ENCODE measurements at places on chromosomes 3 and 15.

DNA sequence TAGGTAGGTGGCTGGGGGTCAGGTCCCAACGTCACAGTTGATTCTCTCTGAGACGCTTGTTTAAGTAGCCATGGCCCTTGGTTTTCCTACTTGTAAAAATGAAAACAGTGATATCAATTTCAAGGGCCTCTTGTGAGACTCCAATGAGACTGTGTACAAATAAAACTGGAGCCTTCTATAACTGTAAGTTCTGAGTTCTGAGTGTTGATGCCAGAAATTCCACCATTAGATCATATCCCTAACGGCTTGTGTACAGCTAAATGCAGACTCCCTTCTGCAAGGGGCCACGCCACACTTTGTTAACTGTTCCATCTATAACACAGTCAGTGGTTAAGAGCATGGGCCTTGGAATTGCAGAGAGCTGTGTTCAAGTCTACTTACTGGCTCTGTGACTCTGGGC lies 267.3 kb downstream of the TLE3 start:
- no peak for DNase-seq

DNA sequence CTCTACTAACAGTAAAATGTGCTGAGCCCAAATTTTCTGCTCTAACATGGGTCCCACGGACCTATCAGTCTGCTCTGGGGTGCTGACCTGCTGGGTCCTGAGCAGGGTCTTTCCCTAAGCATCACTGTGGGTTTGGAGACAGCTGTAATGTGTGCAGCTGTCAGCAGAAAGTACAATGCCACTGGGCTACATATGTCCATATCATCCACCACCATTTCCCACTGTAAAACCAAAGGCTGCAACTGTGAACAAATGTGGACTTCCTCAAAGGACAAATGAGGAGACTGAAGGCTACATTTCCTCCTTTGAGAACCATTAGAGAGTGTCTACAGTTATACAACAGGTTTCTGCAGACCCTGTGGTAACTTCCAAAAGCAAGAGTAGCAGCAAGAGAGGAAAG lies 33.8 kb upstream of the IP6K2 start:
- DNase-seq, result no peak

DNA sequence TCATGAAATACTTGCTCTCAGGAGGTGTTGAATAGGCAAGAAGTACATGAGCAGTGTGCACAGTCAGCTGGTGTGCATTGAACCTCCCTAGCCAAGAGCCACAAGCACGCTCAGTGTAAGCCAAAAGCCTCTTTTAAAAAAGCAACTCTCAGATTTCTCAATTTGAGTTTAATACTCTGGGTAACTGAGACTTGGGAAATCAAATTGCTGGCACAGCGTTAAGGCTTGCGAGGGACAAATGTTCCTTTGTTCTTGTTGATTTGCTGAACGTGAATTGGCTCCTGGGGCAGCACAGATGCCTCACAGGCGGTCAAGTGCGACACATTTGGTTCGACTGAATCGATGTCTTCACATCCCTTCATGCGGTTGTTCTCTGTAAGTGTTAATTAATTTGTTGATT lies at the start of gene FAM240A:
Gene FAM240A, plus strand, starts transcription at position 202 of the 400 bp plus-strand sequence. Its CDS starts 159 bp downstream, at position 361.
- DNase-seq, result no peak

DNA sequence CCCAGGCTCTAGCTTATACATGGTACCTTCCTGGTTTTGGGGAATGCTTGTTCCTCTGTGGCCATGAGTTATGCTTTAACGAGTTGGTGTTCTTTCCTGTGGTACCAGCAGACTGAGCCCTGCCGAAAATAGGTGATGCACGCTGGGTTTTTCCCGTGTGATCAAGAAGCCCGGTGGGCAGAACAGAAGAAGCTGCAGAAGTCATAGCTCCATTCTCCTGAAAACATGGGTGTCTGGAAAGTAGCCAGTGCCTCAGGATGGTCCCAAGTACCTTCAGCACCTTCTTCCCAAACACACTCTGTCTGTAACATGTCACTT lies 25.2 kb downstream of the MAPKBP1 start:
- DNase-seq, result no peak

DNA sequence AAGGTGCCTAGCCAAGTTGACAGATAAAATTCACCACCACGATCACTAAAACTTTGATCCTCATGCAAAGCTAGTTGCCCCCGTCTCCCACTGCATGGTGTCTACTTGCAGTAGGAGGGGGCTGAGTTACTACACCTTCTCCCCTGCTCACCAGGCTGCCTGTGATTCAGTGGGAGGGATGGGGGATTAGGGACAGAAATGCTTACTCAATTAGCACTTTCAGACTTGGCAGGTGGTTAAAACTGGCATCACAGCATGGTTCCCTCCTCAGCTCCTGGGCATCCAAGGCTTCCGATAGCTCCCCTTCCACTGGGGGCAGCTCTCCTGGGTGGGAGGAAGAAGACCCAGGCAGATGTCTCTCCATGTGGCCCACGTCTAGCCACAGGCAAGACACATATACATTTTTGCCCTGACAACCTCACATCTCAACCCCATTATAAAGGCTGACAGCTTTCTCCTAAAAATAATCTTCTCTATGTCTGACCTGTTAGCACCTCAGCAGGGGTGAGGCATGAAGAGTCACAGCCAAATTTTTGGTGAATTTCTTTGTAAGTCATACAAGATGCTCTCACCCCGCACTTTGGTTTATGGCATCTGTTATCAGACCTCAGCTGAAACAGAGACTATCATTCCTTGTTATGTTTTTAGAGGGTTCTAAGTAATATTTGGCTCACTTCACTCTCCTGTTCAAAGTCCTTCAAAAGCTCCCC lies 369.0 kb downstream of the SV2B start:
- DNase-seq, result no peak

- DNase-seq, result no peak
Observed at GRCh38 chr3:133361011-133361410, 38.8 kb upstream of the BFSP2 start.

GRCh38 chr3:9149566-9149965 lies 99.9 kb downstream of the SRGAP3 start:
- DNase-seq, result no peak

- no peak for DNase-seq
Observed at GRCh38 chr3:189202583-189202982, 30.8 kb downstream of the TPRG1 start.

- no peak for DNase-seq
Observed at GRCh38 chr15:77107531-77108355, 36.8 kb upstream of the TSPAN3 start.

All from stimulated activated CD4-positive, alpha-beta T cell treated with anti-CD3 and anti-CD28 coated beads, Interleukin-1b, Interleukin-23, amount 100 ng/mL, for 24 hours (primary cell).